Anterior cingulate cortex (tissue), 58 donors: ENCODE measurements at places on chromosomes 5 and 9.

- no peak for DNase-seq
Observed at GRCh38 chr9:98639133-98639532, 69.6 kb downstream of the GABBR2 start.

DNA sequence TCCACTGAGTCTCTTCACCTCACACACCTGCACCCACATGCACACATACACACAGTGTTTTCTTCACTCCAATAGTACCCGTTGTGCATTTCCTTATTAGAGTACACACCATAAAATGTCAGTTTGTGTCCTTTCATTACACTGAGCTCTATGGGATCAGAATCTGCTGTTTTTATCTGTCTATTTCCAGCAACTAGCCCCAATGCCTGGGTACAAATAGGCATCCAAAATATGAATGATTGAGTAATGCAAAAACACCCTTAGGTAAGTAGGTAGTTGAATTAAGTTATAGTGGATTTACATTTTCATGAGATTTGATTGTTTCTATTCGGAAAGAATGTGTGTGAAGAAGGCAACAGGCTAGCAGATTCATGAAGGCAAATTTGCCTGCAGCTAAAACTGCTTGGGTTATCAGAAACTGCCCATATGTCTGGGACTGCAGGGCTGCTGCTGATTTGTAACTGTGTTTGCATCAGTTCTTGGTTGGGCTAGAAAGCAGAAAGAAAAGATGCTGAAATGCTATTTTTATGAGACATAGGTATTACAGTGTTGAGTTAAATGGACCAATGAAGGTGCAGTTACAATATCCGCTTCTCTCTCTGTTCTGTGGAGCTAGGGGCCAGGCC is 26.9 kb downstream of the PPP3R2 start:
- DNase-seq, result no peak

DNA sequence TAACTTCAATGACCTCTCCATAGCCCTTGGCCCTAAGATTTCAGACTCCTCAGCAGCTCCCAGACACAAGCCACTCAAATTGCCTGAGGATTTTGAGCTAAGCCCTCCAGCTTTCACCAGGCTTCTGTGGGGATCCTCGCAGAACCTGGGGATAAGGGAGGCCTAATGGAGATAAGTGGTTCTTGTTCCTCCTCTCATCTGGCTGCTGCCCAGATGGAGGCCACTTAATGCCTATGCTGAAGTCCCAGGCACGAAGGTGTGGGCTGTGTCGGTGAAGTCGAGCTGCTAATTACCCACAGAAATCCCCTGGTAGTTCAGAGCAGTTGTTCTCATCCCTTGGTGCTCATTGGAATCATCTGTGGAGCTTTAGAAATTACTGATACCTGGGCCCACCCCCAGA is 10.3 kb upstream of the FAT2 start:
- DNase-seq, result no peak

DNA sequence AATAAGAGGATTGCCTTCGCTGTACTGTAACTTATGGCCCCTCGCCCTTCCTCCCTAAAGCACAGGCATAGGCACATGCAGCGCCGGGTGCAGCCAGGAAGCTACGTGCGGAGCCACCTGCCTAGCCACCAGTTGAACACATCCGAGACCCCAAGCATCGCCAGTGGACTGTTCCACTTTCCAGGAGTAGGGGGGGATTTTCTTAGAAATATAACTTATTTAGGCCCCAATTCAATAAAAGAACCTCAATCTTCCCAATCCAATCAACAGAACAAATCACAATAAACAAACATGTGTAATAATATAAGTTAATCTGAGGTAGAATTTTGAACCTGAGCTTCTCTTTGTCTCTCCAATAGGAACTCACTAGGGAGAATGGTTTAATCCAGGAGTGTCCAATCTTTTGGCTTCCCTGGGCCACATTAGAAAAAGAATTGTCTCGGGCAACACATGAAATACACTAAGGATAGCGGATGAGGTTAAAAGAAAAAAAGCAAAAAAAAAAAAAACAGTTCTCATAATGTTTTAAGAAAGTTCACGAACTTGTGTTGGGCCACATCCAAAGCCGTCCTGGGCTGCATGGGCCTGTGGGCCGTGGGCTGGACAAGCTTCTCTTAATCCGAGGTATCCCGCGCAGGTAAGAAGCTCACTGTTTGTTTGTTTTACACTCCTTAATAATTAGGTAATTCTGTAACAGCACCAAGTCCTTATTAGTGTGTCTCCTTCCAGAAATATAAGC is 22.0 kb upstream of the NIPBL start:
- DNase-seq, result no peak

GRCh38 chr5:131381777-131382176 is 117.9 kb downstream of the CDC42SE2 start:
- DNase-seq, result no peak

- no peak for DNase-seq
Observed at GRCh38 chr5:56305001-56305950, 72.1 kb upstream of the ANKRD55 start.
